NCI-H1105 (cell line): ENCODE measurements at places on chromosomes 4 and X.
A peak's percentile ranks its signal among the peaks of the same experiment; 100 is the strongest.

DNA sequence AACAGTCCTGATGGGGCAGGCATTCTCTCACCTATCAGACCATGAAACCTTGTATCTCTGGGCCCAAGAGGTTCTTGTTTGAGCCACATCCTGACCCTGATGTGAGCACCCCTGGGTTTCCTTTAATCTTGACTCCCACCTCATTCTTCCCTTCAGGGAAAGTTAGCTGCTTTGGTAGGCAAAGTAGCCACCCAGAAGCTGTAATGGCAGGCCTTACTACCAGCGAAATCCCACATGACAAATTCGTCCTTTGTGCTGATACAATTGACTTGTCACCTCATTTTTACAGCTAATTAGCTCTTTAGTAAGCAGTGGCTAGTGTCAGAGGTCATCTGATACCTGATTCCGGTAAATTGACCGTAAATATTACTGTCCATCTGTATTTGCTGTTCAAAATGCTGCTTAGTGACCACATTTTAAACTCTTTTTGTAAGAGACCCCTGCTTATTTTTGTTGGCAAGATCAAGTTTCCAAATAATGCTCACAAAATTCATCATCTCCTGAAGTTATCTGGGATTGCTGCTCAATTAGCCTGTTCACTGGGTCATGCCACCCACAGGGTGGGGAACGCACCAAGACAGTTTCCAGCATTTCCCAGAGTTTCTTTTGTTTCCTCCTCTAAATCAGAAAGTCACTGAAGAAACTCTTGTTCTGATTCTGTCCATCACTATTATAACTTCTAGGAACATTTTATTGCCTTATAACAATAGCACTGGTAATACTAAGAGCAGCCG is 329.7 kb downstream of the GPAT3 start:
- DNase-seq, result no peak

DNA sequence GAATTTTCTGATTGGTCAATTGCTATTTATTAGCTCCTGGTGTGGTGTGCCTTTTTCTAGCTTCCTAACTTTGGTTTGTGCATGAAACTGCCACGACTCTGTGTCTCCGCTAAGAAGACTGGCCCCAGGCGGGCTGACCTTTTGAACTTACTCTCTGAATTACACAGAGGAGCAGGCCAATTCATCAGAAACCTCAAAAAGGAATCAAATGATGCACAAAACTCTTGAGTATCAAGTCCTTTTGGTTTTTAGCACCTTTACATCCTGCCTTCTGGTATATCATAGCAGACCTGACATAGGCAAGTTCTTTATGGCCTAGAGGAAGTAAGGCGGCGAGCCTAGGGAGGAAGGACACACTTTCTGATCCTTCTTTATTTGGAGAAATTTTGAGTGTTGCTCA is 17.6 kb downstream of the TKTL1 start:
- DNase-seq, result no peak

DNA sequence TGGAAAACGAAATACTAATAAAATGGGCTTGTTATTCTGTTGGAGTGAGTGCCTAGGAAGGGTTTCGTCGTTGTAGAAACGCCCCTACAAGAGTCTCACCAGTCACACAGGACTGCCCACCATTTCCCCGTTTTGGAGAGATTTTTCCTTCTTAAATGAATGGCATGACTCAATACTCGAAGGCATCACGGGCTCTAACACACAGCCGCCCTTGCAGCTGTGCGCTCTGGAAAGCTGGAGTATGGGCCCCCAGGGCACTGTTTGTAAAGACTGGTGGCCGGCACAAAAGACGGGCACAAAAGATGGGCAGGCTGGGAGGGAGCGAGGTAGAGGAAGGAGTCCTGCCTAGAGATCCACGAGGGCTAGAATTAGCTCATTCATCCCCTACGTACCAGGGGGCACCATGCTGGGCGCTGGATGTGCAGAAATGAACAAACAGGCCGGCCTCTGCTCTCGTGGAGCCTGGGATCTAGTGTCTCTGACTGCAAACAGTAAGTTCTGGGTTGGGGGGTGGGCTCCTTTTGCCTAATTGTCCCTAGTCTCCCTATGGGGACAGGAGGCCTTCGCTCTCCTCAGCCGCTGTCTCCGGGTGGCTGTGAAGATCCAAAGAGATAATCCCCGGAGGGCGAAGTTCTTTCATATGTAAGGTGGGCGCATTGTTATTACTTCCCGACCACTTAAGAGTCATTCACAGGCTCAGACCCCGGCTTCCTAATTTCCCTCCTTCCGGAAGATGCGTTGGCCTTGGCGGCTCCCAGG is 1.0 kb upstream of the SFRP2 start:
- DNase-seq, result no peak

GRCh38 chr4:4338210-4339001 is 48.4 kb downstream of the ZBTB49 start:
- no peak for DNase-seq

DNA sequence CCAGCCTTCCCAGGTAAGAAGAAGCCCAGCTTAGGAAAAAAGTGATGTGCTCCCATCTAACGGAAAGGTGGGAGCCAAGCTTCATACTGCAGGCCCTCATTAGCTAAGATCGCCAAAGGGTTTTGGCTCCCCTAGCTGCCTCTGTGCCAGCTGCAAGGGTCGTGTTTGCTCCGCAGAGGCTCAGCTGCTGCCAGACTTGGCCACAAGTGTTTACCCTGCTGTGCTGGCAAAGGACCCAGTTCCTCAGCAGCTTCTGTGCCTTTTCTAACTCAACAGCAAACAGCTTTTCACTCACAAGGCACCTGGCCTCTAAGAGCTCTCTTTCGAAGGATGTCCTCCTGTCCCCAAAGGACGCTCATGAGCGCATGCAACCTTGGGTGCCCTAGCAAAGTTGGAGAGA is 12.2 kb upstream of the VMA21 start:
- peak; percentile 85 for DNase-seq

- no peak for DNase-seq
Observed at GRCh38 chr4:38084877-38085711, 124.9 kb downstream of the PTTG2 start.

DNA sequence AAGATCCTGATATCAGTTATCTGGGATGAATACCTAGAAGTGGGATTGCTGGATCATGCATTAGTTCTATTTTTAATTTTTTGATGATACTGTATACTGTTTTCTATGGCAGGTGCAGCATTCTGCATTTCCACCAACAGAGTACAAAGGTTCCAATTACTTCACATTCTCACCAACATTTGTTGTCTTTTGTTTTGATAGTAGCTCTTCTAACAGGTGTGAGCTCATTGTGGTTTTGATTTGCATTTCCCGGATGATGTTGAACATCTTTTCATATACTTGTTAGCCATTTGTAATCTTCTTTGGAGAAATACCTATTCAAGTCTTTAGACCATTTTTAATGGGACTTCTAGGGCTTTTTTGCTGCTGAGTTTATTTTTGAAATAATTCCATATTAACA is 139.2 kb upstream of the AMOT start:
- no peak for DNase-seq

- no peak for DNase-seq
Observed at GRCh38 chrX:14948691-14949090, 75.5 kb downstream of the MOSPD2 start.

DNA sequence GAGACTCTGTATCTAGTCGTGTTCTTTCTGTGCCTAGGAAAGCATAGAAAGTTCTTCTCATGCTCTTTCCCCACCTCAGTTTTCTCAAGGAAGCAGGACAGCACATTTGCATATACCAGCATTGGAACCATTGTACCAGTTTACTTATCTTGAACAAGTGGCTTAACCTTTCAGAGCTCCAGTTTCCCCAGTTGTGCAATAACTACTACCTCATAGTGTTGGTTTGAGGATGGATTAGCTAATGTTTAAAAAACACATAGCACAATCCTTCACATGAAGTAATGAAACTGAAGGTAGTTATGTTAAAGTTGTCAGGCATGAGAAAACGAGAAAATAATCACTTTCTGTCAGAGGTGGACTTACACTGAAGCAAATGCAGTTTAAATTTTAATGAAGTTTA is 92.2 kb upstream of the H2AZ1 start:
- DNase-seq, result no peak

DNA sequence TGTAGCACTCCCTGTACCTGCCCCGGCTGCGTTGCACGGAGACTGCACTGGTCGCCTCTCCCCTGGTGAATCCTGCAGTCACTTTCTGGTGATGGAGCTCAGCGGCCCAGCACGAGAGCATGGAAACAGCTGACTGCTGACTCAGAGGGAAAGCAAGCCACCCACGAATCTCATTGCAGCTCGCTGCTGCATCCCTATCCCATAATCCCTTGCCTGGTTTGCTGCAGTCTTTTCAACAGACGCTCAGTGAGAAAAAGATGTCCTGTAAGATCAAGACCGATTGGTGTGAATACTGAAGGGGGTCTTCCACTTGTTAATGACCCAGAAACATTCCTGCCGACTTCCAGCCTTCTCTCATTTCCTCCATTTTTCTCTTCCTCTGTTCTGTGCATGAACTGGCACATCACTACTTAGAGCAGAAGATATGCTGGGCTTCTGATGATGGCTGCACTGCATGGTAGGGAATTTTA is 52.9 kb downstream of the TRIM2 start:
- peak; percentile 33 for DNase-seq

GRCh38 chrX:131975851-131976250 is 47.3 kb upstream of the STK26 start:
- no peak for DNase-seq
